Fibroblast of the aortic adventitia (primary cell): ENCODE measurements at places on chromosomes 7 and 10. TPM values are rescaled to one million over a fixed set of nuclear protein-coding genes. Genes with fewer than 3 reads are reported as not detected.

TMEM236 gene
- 0.09 and 0.16 TPM in 2 replicates for total RNA-seq

FAM24B gene
- 3.1 and 4.3 TPM in 2 replicates for total RNA-seq

COG5 gene
- 53.1 and 53.8 TPM in 2 replicates for total RNA-seq

ZNF503 gene
- 21.7 and 29.8 TPM in 2 replicates for total RNA-seq

C7orf33 gene
- not detected in 2 replicates for total RNA-seq

LRRC17 gene
- 95.6 and 131 TPM in 2 replicates for total RNA-seq

ZNF518A gene
- 8.6 and 20.8 TPM in 2 replicates for total RNA-seq

TRIM74 gene
- total RNA-seq = not detected in 2 replicates

EPHB6 gene
- 11.0 and 15.2 TPM in 2 replicates for total RNA-seq

CDK1 gene
- 0.90 and 82.9 TPM in 2 replicates for total RNA-seq

PLAC9 gene
- 32.1 and 78.7 TPM in 2 replicates for total RNA-seq

PTPN20 gene
- 0.27 TPM in 1 of 2 replicates, not detected in the other for total RNA-seq

MUC12 gene
- not detected in 2 replicates for total RNA-seq

RASSF4 gene
- total RNA-seq = 1.9 and 3.8 TPM in 2 replicates

APBB1IP gene
- total RNA-seq = 2.9 and 5.9 TPM in 2 replicates

PKD1L1 gene
- total RNA-seq = under 0.01 TPM in 2 replicates

BLNK gene
- not detected in 2 replicates for total RNA-seq

GPR15LG gene
- not detected in 2 replicates for total RNA-seq

AKR1C1 gene
- total RNA-seq = 116 and 355 TPM in 2 replicates

SSC4D gene
- 0.36 and 1.5 TPM in 2 replicates for total RNA-seq

LIPN gene
- not detected in 2 replicates for total RNA-seq

MGAM2 gene
- total RNA-seq = not detected in 2 replicates

CPN1 gene
- not detected in 2 replicates for total RNA-seq

NOS3 gene
- 0.36 and 4.6 TPM in 2 replicates for total RNA-seq

SLC13A1 gene
- total RNA-seq = not detected in 2 replicates

HOXA1 gene
- total RNA-seq = 0.72 TPM in 1 of 2 replicates, not detected in the other

TLL2 gene
- total RNA-seq = under 0.01 TPM in 2 replicates
